Naive B cell (primary cell): ENCODE measurements at places on chromosomes 16 and 17.
A peak's percentile ranks its signal among the peaks of the same experiment; 100 is the strongest.

DNA sequence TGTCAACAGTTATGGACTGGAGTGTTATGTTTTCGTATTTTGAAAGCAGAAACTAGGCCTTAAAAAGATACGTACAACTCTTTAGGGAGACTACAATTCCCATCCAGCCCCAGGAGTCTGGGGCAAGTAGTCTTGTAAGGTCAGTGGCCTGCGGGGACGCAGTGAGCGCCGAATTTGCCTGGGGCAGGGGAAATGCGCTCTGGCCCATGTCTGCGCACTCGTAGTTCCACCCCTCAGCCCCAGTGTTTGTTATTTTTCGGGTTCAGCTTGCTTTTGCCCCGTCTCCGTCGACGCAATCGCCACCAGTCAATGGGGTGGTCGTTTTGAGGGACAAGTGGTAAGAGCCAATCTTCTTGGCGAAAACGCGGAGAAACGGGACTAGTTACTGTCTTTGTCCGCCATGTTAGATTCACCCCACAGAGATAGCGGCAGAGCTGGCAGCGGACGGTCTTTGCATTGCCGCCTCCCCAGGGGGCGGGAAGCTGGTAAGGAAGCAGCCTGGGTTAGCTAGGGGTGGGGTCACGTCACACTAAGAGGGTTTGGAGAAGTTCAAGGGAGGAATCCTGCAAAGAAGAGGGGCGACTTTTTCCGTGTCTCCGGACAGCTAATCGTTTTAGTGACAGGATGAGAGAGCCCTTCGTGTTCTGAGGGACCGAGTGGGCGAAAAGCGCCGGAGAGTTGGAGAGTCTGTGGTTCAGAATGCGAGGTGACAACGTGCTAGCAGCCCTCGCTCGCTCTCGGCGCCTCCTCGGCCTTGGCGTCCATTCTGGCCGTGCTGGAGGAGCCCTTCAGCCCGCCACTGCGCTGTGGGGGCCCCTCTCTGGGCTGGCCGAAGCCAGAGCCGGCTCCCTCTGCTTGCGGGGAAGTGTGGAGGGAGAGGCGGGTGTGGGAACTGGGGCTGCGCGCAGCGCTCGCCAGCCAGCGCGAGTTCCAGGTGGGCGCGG lies 1.1 kb upstream of the BRCA1 start:
- no peak for DNase-seq

DNA sequence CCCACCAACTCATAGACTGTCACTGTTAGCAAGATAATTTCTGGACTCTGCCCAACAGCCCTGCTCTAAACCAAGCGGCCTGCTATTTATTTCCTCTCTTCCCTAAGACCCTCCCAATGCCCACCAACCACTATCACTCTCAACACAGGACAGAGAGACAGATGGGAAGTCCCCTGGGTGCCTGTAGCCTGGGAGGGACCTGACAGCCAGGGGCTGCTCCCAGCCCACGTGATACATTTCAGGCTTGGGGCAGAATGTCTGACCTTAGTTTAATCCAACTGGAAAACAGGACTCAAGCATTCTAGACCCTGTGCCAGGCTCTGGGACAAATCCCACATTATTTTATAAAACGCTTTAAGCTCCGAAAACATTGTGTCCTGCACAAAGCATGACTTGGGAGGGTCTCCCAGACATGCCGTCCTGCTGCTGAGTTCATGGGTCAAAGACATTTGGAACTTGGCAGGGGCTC lies 23.6 kb downstream of the XYLT1 start:
- DNase-seq: no peak

- DNase-seq: no peak
Observed at GRCh38 chr17:44353672-44354331, 8.7 kb downstream of the GRN start.

DNA sequence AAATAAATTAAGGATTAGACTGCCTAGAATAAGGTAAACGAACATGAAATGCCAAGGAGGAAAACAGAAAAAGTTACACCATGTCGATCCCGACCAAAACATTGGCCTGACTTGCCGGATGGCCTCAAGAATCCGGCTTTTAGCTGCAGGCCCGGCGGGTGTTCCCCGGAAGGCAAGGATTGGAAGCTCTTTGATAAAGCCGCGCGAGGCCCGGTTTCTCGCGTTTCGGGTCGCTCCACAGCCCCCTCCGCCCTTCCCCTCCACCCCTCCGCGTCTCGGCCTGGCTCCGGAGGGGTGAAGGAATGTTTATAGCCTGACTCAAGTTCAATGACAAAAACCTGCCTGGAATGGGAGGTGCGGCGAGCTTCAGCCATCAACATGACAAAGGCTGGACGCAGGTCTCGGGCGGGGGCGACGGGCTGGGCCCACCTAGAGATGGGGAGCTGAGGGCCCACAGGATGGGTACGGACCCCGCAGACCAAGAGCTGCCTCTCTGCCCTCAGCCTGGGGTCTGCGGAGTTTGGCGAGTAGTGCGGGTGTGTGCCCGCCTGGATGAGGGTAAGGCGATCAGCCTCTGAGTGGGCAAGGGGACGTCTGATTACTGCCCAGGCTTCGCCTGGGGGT lies 2.6 kb downstream of the PRAC1 start:
- DNase-seq: no peak

- DNase-seq: peak; percentile 12
Observed at GRCh38 chr16:80527297-80527696, 13.5 kb upstream of the DYNLRB2 start.

DNA sequence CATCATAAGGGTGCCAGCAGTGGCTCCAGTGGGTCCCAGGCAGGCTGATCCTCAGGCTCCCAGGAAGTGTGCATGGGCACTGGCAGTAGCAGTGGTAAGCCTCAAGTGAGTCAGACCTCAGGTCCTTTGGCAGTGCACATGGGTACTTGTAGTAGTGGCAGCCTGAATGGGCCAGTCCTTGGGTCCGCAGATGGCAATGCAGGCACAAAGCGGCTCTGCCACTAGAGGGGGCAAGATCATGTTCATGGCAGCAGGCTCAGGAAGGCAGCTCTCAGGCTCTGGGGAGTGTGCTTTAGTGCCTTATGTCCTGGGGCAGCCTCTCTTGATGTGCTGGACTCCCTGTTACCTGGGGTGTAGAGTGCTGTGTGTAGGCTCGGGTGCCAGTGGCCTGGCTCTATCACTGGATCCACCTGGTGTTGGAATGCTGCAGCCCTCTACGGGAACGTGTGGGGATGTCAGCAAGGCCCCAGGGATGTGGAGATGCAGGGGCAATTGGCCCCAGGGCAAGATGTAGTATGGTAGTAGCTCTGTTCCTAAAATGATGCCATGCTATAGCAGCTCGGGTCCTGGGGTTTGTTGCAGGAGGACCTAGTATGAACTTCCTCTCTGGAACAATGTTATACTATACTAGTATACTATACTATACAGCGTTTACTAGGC lies 11.0 kb downstream of the ACSM3 start:
- peak; percentile 19 for DNase-seq

GRCh38 chr16:61937646-61938045 lies 98.6 kb downstream of the CDH8 start:
- DNase-seq: no peak

DNA sequence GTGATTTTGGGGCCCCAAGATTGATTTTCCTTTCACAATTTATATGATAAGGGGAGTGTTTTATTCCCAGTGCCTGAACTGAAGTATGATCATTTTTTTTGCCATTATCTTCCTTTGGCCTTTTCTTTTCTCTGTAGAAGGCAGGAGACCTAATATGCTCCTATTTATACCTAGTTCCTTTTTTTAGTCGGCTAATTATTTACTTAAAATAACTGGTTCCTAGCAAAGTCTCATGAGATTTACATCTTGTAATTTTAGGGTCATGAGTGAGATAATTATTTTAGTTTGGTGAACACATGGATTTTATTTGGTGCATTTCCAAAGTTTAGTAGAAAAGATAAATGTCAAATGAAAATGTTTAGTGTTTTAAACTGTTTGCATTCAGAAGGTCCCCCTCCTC lies 24.8 kb downstream of the SEC14L1 start:
- DNase-seq: no peak

GRCh38 chr17:75845058-75845711 lies 981 bp upstream of the UNC13D start:
- peak; percentile 65 for DNase-seq

DNA sequence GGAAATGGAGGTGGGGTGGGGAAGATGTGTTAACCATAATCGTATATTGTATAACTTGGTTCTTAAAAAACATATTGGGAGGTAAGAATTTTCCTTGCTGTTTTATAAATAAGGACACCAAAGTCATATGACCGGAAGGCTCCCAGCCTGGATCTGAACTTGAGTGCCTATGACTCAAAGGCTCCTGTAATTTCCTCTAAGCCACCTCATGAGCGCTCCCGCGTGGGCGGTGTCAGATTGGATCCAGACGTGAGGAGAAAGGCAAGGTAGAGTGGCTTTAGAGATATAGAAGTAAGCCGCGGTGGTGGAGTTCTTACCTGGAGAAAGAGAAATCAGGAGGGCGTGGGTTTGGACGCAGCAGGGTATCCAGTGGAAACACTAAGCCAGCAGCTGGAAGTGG lies 196.2 kb upstream of the NLRP1 start:
- DNase-seq: no peak

DNA sequence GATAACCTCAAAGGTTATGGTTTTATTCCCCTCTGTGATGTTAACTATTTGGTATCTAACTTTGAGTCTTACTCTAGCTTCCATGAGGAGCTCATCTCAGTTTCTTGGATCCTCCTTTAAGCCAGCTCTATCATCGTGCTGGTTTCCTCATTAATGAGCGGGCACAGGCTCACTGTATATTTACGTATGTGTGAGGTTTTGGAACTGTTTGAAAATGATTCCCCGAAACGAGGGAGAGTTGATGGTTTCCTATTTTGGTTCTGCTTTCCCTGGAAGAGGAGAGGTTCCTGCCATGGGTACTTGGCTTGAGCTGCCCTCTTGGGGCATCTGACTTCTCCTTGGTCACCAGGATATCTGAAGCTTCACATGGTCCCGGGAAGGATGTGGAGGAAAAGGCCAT lies 32.7 kb upstream of the PIK3R6 start:
- no peak for DNase-seq
